ENCODE measurements at places on chromosomes 12 and 14. TPM values are rescaled to one million over a fixed set of nuclear protein-coding genes. Genes with fewer than 3 reads are reported as not detected.

The FSCB gene
- total RNA-seq: not detected

The KLC1 gene
- total RNA-seq: 302 TPM

The ACSS3 gene
- 11.6 TPM for total RNA-seq

The TAS2R7 gene
- total RNA-seq: not detected

The NXPH4 gene
- not detected for total RNA-seq

The DENR gene
- total RNA-seq: 12.2 TPM

GRCh38 chr12:113464452-113464775 is 7.3 kb downstream of the LHX5 start:
- DNase-seq: no peak
- H3K27ac ChIP-seq: no peak overlapping the region
- peaks cover 15% of the 10 kb centered on the region for H3K4me1 ChIP-seq
- no peaks in the 10 kb centered on the region for H3K36me3 ChIP-seq
- H3K27me3 ChIP-seq: peaks cover 45% of the 10 kb centered on the region

GRCh38 chr12:111764120-111764821 is 2.5 kb upstream of the ALDH2 start:
- H3K27ac ChIP-seq: no peak overlapping the region
- H3K27me3 ChIP-seq: no peaks in the 10 kb centered on the region
- H3K4me1 ChIP-seq: peaks cover 15% of the 10 kb centered on the region
- H3K4me3 ChIP-seq: no peak overlapping the region

DNA sequence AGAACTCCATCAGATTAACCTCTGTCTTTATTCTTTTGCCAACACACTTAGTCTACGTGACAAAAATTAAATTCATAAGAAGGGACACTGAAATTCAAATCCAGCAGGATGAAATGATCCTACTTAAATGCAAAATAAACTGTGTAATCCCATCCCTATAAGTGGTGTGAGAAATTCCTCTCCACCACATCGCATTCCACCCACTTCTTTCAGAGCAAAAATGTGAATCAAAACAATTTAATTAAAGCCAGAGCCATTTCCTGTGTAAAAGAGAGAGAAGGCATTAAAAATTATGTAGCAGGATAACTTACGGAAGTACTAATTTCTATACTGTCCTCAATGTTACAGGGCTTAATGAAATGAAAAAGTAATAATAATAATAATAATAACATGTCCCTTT is 844.3 kb downstream of the GALC start:
- DNase-seq: no peak
- no peaks in the 10 kb centered on the region for H3K27me3 ChIP-seq
- no peak overlapping the region for H3K4me3 ChIP-seq
- no peaks in the 10 kb centered on the region for H3K4me1 ChIP-seq
- H3K27ac ChIP-seq: no peak overlapping the region

GRCh38 chr14:104107101-104107581 is 21.6 kb downstream of the ASPG start:
- no peak overlapping the region for H3K4me3 ChIP-seq
- no peak overlapping the region for H3K27ac ChIP-seq
- no peaks in the 10 kb centered on the region for H3K27me3 ChIP-seq

GRCh38 chr12:119685375-119685774 is 17.4 kb downstream of the PRKAB1 start:
- no peak overlapping the region for H3K4me3 ChIP-seq
- no peak overlapping the region for H3K27ac ChIP-seq
- H3K4me1 ChIP-seq: no peaks in the 10 kb centered on the region
- H3K36me3 ChIP-seq: peaks cover 8% of the 10 kb centered on the region

- no peak overlapping the region for H3K27ac ChIP-seq
- no peak for DNase-seq
- H3K36me3 ChIP-seq: no peaks in the 10 kb centered on the region
- H3K27me3 ChIP-seq: peaks cover 14% of the 10 kb centered on the region
- H3K4me1 ChIP-seq: peaks cover 2% of the 10 kb centered on the region
These were observed 845 bp upstream of the COCH start for GRCh38 chr14:30873308-30874119.

GRCh38 chr12:81543621-81544139 is 215.5 kb downstream of the PPFIA2 start:
- H3K36me3 ChIP-seq: no peaks in the 10 kb centered on the region
- H3K4me1 ChIP-seq: no peaks in the 10 kb centered on the region
- no peak overlapping the region for H3K27ac ChIP-seq
- no peak for DNase-seq
- no peak overlapping the region for H3K4me3 ChIP-seq

- H3K36me3 ChIP-seq: peaks cover 22% of the 10 kb centered on the region
- H3K27me3 ChIP-seq: no peaks in the 10 kb centered on the region
- no peak overlapping the region for H3K4me3 ChIP-seq
- no peak for DNase-seq
These were observed 101.5 kb downstream of the ELK3 start for GRCh38 chr12:96295532-96296160.

DNA sequence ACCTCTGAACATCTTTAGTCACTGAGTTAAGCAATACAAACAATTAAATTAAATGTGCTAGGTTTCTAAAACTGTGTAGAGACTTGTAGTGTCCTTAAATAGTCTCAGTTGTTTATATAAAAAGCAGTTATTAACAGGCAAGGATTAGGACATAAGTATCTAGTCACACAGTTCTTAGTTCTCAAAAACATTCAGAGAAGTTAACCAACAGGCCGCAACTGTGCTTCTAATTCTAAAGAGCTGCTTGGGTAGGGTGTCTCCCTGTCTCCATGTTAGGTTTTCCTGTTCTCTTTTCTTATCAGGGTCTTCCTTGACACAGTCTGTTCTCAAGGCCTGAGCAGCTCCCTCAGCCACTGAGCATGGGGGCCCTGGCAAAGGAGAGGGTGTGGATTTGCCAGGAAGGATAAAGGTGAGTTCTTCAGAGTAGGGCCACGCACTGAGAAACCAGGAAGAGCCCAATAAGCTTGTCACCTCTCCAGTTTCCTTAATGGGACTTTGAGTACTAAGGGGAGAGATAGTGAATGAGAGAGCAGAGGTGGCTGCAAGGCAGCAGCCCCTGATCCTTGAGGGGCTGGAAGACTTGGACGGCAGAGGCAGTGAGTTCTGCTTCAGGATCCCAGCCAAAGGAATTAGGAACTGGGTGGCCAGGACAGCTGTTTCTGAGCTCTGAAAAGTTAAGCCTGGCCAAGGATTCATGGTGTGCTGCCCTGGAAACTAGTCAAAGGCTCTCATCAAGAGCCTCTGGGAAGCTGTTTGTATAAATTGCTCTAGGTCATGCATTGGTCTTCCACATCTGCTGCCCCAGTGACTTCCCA is 177.3 kb downstream of the MYRFL start:
- H3K4me3 ChIP-seq: no peak overlapping the region
- no peak for DNase-seq
- peak overlapping the region; percentile 18 for H3K27ac ChIP-seq
- no peaks in the 10 kb centered on the region for H3K27me3 ChIP-seq
- no peaks in the 10 kb centered on the region for H3K4me1 ChIP-seq
- no peaks in the 10 kb centered on the region for H3K36me3 ChIP-seq

- no peaks in the 10 kb centered on the region for H3K27me3 ChIP-seq
- no peaks in the 10 kb centered on the region for H3K4me1 ChIP-seq
- no peak overlapping the region for H3K27ac ChIP-seq
- no peak overlapping the region for H3K4me3 ChIP-seq
- H3K36me3 ChIP-seq: no peaks in the 10 kb centered on the region
- no peak for DNase-seq
These were observed 69.0 kb downstream of the MVK start for GRCh38 chr12:109642506-109643132.

DNA sequence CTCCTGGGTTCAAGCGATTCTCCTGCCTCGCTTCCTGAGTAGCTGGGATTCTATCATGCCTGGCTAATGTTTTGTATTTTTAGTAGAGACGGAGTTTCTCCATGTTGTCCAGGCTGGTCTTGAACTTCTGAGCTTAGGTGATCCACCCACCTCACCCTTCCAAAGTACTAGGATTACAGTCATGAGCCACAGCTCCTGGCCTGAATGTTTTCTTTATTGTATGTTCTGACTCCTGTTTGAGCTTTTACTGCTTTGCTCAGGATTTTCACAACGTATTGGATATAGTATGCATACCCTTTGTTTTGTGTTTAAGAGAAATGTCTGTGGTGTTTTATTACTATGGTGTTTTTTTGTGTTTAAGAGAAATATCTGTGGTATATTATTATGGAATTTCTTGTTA is 37.2 kb downstream of the ATF7IP start:
- no peak overlapping the region for H3K27ac ChIP-seq
- DNase-seq: no peak
- H3K4me3 ChIP-seq: no peak overlapping the region
- no peaks in the 10 kb centered on the region for H3K27me3 ChIP-seq
- H3K36me3 ChIP-seq: no peaks in the 10 kb centered on the region
- peaks cover 4% of the 10 kb centered on the region for H3K4me1 ChIP-seq

DNA sequence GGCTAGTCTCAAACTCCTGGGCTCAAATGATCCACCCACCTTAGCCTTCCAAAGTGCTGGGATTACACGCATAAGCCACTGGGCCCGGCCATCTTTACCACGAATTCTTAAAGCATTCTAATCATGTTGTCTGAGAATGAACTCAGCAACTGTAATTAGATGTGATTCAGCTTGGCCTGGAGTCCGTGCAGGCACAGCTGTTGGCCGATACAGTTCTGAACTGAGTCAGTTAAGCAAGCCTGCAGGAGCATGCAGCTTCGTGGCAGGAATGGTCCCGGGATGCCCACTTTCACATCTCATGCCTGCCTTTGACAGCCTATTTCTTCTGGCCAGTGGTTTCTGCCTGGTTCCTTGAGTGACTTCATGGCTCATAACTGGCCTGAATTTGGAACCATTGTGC is 194.1 kb downstream of the ANO6 start:
- H3K36me3 ChIP-seq: peaks cover 29% of the 10 kb centered on the region
- H3K27me3 ChIP-seq: no peaks in the 10 kb centered on the region
- DNase-seq: no peak
- H3K4me3 ChIP-seq: no peak overlapping the region

GRCh38 chr14:92316176-92316575 is 6.8 kb upstream of the SLC24A4 start:
- H3K27ac ChIP-seq: no peak overlapping the region
- DNase-seq: no peak
- no peaks in the 10 kb centered on the region for H3K27me3 ChIP-seq
- no peaks in the 10 kb centered on the region for H3K36me3 ChIP-seq

- H3K27ac ChIP-seq: no peak overlapping the region
- no peak for DNase-seq
- H3K4me3 ChIP-seq: no peak overlapping the region
- no peaks in the 10 kb centered on the region for H3K27me3 ChIP-seq
- H3K36me3 ChIP-seq: no peaks in the 10 kb centered on the region
These were observed 64.2 kb downstream of the DRAM1 start for GRCh38 chr12:101941306-101942249.

DNA sequence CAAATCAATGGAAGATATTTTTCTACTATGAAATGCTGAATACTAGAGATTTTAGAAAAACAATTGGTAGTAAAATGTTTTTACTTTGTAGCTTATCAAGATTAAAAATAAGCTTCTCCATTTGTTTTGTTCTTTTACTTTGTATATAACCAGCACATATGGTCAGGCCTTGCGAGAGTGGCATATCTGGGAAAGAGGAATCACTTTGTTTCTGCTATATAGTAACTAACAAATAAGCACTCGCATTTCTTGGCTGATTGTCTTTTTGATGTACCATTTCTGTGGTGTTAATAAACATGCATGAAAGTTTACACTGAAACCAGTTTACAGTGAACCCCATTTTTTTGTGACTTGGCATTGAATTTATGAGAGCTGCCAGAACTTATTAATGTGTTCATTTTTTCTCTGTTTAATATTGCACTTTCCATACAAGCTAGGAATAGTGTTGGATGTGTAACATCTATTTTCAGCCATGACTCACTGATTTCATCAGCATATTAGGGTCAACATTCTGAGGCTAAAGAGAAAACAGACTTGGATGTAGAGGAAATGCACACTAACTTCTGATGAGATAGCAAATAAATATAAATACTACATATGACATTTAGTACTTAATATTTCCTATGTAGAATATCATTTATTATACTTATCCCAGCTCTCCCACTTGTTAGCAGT is 635.5 kb downstream of the KCNH5 start:
- no peaks in the 10 kb centered on the region for H3K27me3 ChIP-seq
- H3K4me3 ChIP-seq: no peak overlapping the region
- DNase-seq: no peak
- no peak overlapping the region for H3K27ac ChIP-seq
- H3K36me3 ChIP-seq: no peaks in the 10 kb centered on the region
- H3K4me1 ChIP-seq: no peaks in the 10 kb centered on the region

DNA sequence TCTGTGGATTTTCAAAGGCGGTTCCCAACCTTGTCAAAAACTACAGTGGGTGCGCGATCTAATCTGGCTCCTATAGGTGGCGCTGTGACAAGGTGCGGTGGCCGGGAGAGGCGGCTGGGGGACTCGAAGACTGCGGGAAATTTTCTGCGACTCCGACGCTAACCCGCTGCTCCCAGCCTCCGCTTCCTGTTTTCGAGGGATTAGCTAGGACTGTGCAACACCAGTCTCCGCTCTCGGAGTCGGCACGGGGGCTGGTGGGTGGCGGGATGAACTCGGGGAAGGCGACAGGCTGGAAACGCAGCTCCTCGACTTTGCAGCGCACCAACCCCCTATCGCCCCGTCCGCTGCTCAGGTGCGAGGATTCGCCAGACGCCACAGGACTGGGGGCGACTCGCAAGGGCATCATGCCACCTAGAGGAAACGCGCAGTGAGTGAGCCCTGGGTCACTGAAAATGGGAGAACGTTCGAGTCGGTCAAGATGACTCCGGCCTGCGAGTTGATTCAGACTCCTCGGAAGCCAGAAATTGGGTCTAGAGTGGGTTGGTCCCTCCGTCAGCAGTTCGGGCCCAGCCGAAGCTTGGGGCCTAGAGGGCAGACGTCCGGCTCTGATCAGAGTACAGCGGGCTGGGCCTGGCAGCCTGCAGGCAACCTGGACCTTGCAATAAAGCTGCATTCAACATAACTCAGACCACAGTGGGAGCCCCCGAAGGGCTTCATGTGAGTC is 5.5 kb upstream of the PAX9 start:
- no peaks in the 10 kb centered on the region for H3K36me3 ChIP-seq
- peaks cover 6% of the 10 kb centered on the region for H3K4me1 ChIP-seq
- no peak for DNase-seq
- peak overlapping the region; percentile 42 for H3K4me3 ChIP-seq
- no peak overlapping the region for H3K27ac ChIP-seq
- H3K27me3 ChIP-seq: peaks cover 49% of the 10 kb centered on the region

DNA sequence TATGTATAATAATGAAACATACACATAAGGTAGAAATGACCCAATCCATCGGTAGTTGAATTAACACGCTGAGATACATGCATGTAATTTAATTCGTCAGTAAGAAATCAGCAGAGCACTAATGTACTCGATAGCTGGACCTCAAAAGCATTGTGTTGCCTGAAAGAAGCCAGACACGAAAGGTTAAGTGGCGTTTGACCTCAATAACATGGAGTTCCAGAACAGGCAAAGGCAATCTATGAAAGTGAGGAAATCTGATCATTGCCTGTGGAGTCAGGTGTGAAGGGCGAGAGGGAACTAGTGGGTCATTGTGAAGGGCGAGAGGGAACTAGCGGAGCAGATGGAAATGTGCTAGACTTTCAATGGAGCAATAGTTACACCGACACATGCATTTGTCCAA is 970.4 kb upstream of the TMEM132C start:
- H3K4me3 ChIP-seq: no peak overlapping the region
- H3K27me3 ChIP-seq: no peaks in the 10 kb centered on the region
- no peaks in the 10 kb centered on the region for H3K4me1 ChIP-seq
